Subcutaneous adipose tissue (tissue), 4 donors: ENCODE measurements at places on chromosomes 5 and 9. TPM values are rescaled to one million over a fixed set of nuclear protein-coding genes. Genes with fewer than 3 reads are reported as not detected.

Gene MYMK
- total RNA-seq = not detected

Gene SV2C
- total RNA-seq = under 0.01 TPM

Gene OR1Q1
- not detected for total RNA-seq

Gene MEIKIN
- not detected for total RNA-seq

Gene FAXDC2
- 38.8 TPM for total RNA-seq

Gene ADAMTS2
- 40.1 TPM for total RNA-seq

Gene NRG2
- total RNA-seq = 4.1 TPM

Gene LPAR1
- total RNA-seq = 61.1 TPM

Gene CAMK2A
- total RNA-seq = not detected

Gene INSL6
- not detected for total RNA-seq

Gene PPIP5K2
- total RNA-seq = 53.5 TPM
